ENCODE measurements at places on chromosomes 1 and 21.

GRCh38 chr1:154786804-154787570, 83.1 kb downstream of the KCNN3 start:
- H3K27me3 ChIP-seq = no peaks in the 10 kb centered on the region
- H3K4me1 ChIP-seq = no peaks in the 10 kb centered on the region
- no peaks in the 10 kb centered on the region for H3K36me3 ChIP-seq

DNA sequence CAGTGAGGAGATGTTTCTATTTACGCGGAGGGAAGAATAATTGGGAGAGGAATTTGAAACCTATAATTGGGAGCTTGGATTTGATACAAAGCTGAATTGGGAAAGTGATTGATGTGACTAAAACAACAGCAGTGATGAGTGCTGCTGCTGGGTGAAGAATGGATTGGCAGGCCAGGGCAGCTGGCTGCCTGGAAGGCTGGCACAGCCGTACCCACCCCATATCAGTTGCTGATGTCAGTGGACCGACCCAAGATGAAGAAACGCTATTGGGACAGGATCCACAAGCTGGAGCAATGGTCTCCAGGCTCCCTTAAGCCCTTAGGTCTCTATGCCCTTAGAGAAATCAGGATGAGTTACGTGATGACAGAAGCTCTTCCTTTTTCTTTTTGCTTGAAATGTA, 47.4 kb downstream of the GRIK1 start:
- H3K4me1 ChIP-seq = no peaks in the 10 kb centered on the region
- DNase-seq = no peak
- H3K4me3 ChIP-seq = no peak overlapping the region
- no peaks in the 10 kb centered on the region for H3K36me3 ChIP-seq

GRCh38 chr1:188615321-188615720, 1786.6 kb downstream of the PLA2G4A start:
- no peak overlapping the region for H3K4me3 ChIP-seq
- H3K36me3 ChIP-seq = no peaks in the 10 kb centered on the region
- no peaks in the 10 kb centered on the region for H3K4me1 ChIP-seq
- H3K27me3 ChIP-seq = no peaks in the 10 kb centered on the region

DNA sequence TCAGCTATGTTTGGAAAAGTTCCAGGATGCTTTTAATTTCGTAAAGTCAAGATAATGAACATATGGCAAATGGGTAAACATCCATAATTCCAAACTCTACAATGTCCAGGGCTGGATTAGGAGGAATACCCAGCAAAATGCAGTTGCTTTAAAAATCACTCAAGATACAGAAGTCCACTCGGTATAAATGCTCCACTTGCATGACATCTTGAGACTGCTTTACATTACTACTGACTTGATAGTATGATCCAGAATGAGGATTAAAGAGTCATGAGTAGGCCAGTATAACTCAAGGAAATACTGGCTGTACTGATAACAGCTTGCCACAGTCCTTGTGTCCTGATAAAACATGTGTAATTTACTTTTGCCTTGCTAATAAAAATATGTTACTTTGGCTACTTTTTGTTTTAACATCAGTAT, 58.3 kb upstream of the ANGPTL3 start:
- no peak overlapping the region for H3K4me3 ChIP-seq
- no peaks in the 10 kb centered on the region for H3K4me1 ChIP-seq
- H3K27me3 ChIP-seq = no peaks in the 10 kb centered on the region
- no peak overlapping the region for H3K27ac ChIP-seq
- peaks cover 85% of the 10 kb centered on the region for H3K36me3 ChIP-seq

DNA sequence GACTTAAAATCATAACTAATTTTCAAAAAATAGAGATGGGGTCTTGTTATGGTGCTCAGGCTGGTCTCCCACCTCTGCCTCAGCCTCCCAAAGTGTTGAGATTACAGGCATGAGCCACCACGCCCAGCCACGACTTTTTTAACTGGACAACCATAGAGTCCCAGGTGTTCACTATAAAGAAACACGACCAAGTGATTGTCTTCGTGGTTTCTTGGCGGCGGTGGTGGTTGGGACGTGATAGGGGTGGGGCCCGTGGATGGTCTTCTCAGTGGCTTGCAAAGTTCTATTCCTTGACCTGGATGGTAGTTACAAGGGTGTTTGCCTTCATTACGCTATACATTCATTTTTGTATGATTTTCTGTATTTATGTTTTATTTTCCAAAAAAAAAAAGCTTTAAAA, 34.6 kb upstream of the COX20 start:
- H3K4me1 ChIP-seq = no peaks in the 10 kb centered on the region
- H3K36me3 ChIP-seq = no peaks in the 10 kb centered on the region
- H3K4me3 ChIP-seq = no peak overlapping the region
- no peak for DNase-seq
